ENCODE measurements at places on chromosomes 13 and 19. TPM values are rescaled to one million over a fixed set of nuclear protein-coding genes. Genes with fewer than 3 reads are reported as not detected.

Gene GAMT
- 170 TPM for polyA plus RNA-seq

Gene RFPL4AL1
- polyA plus RNA-seq: not detected

- H3K27ac ChIP-seq: no peak overlapping the region
Observed at GRCh38 chr19:58336820-58337219, 10.0 kb downstream of the ZSCAN22 start.

Gene ZNF625
- 1.8 TPM for polyA plus RNA-seq

Gene ACP5
- 7.2 TPM for polyA plus RNA-seq

DNA sequence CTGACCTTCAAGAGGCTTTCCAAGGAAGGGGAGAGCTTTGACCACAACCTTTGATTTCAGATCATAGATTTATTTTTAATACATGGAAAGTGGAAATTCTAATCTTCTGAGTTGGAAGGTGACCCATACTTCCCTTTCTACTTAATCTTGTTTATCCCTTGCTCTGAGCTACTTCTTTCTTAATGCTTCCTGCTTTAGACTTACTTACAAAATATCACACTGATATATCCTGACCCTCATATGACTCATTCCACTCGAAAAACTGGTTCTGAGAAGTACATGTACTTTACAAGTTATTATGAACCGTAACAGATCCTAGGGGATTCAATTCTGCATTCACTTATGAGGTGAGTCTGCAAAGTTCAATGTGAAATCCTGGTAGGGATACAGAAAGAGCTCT is 76.2 kb upstream of the IRS2 start:
- no peaks in the 10 kb centered on the region for H3K36me3 ChIP-seq
- H3K4me3 ChIP-seq: no peak overlapping the region
- H3K27ac ChIP-seq: peak overlapping the region; percentile 18
- H3K27me3 ChIP-seq: no peaks in the 10 kb centered on the region
- DNase-seq: no peak
- H3K4me1 ChIP-seq: no peaks in the 10 kb centered on the region

- no peaks in the 10 kb centered on the region for H3K36me3 ChIP-seq
- no peak for DNase-seq
- no peak overlapping the region for H3K4me3 ChIP-seq
- no peaks in the 10 kb centered on the region for H3K27me3 ChIP-seq
- H3K4me1 ChIP-seq: no peaks in the 10 kb centered on the region
Observed at GRCh38 chr13:72258340-72258981, 391.5 kb upstream of the DACH1 start.

- H3K27ac ChIP-seq: peak overlapping the region; percentile 95
- H3K27me3 ChIP-seq: peaks cover 19% of the 10 kb centered on the region
- H3K36me3 ChIP-seq: no peaks in the 10 kb centered on the region
- H3K4me1 ChIP-seq: no peaks in the 10 kb centered on the region
- H3K4me3 ChIP-seq: peak overlapping the region; percentile 19
Observed at GRCh38 chr19:46660008-46660517, 919 bp downstream of the DACT3 start.

Gene ZNF610
- polyA plus RNA-seq: 5.3 TPM

DNA sequence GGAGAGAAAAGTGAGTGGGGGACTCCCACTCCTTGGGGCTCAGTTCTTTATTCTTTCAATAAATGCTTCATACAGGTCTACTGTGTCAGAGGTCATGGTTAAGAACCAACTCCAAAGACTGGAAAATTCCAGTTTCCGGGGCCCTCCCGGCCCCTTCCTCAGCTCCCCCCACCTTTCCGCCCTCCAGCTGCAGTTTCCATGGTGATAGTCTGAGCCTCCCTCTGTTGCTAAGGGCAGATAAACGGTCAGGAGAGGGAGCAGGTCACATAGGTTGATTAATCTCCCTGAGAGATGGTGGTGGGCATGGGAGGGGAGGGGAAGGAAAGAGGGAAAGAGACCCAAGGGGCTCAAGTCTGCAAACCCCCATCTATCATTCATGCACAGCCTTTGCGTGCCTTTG is 131.5 kb upstream of the USP29 start:
- H3K27me3 ChIP-seq: no peaks in the 10 kb centered on the region
- H3K4me3 ChIP-seq: no peak overlapping the region
- H3K4me1 ChIP-seq: no peaks in the 10 kb centered on the region
- H3K36me3 ChIP-seq: no peaks in the 10 kb centered on the region

DNA sequence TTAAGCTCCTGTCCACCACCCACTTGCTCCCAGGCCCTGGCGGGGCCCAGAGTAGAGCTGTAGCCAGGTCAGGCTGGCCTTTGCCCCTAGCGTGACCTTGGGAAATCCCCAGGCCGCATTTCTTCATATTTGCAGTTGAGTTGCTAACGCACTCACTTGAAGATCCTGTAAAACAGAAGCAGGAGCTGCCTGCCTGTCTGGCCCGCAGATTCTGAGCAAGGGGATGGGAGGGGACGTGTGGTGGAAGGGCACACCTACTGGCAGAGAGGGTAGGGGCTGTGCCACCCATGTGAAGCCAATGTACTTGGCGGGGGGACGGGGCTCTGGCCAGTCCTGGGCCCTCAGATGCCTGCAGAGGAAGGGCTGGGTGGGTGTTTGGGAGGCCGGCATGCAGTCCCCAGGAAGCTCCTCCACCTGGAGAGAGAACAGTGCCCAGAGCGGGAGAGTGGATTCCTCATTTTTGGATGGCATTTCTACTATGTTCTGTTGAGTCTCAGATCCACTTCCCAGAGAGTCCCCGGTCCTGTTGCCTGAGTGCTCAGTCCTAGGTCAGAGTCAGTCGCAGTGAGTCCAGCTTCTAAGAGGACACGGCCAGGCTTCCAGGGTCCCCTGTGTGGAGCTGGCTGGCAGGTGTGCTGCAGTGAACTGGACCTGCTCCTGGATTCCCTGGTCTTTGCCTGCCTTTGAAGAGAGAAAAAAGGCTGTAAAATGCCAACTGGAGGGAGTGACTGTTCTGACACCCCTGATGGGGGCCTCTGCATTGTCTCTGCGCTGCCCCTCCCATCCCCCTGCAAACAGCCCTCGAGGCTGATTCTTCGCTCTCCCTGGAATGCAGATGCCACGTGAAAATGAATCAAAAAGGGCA is 62.9 kb downstream of the GGACT start:
- H3K36me3 ChIP-seq: no peaks in the 10 kb centered on the region
- no peak overlapping the region for H3K4me3 ChIP-seq
- DNase-seq: no peak
- H3K27me3 ChIP-seq: no peaks in the 10 kb centered on the region

Gene KLK2
- not detected for polyA plus RNA-seq

DNA sequence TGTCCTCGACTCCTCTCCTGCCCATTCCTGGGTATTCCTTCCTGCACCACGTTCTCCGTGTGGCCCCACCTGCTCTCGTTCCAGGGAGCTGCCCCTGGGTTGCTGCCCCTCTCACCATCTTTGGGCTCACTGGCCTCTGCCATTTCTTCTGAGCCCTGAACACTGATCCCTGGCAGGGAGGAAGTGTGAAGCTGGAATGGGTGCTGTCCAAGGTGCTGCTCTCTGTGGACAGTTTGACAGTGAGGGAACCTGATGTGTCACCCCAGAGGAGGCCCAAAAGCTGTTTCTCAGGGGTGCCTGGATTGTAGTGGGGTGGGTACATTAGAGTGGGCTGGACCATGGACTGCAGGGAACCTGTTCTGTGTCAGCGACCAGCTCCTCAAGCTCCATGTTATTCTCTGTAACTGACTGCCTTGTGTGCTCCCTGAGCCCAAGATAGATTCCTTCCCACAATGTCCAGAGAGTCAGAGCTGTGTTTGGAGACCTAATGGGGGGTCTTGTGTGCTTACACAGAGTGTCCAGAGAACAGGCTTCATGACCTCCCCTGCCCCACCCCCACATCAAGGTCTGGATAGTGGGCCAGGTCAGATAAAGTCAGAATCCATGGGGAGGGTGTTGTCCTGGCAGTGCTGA is 7.2 kb upstream of the CEACAM8 start:
- H3K4me3 ChIP-seq: no peak overlapping the region
- H3K36me3 ChIP-seq: no peaks in the 10 kb centered on the region
- H3K27ac ChIP-seq: no peak overlapping the region
- DNase-seq: peak; percentile 41
- H3K4me1 ChIP-seq: no peaks in the 10 kb centered on the region

DNA sequence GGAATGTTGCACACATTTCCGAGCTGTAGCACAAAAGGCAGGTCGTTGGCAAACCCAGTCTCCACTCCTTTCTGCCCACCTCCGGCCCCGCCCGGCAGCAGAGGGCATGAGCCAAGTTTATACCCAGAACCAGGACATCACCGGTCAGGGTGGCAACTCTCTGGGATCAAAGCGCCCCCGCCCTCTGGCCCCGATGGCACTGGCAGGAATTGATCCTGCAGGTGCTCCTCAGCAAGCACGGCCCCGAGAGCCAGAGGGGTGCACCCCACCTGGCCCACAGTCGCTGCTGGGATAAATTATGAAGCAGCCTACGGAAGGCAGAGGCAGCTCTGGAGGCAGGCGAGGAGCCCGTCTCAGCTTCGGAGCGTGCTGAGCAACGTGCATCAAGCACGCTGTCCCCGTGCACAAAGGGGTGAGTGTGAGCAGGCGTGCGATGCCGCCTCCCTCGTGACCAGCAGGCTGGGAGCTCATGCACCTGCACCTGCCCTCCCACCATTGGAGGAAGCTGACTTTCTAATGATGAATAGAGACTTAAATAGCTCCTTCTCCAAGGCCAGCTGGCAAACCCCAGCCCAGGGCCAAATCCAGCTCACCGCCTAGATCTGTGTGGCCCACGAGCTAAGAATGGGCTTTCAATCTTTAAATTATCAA is 25.7 kb downstream of the SHC2 start:
- no peaks in the 10 kb centered on the region for H3K27me3 ChIP-seq
- H3K27ac ChIP-seq: no peak overlapping the region
- H3K4me1 ChIP-seq: no peaks in the 10 kb centered on the region
- no peak overlapping the region for H3K4me3 ChIP-seq
- no peaks in the 10 kb centered on the region for H3K36me3 ChIP-seq

- no peaks in the 10 kb centered on the region for H3K4me1 ChIP-seq
- no peaks in the 10 kb centered on the region for H3K36me3 ChIP-seq
- no peaks in the 10 kb centered on the region for H3K27me3 ChIP-seq
- no peak overlapping the region for H3K27ac ChIP-seq
Observed at GRCh38 chr19:56660381-56661107, 11.0 kb downstream of the ZNF835 start.

Gene CDX2
- polyA plus RNA-seq: 60.6 TPM

DNA sequence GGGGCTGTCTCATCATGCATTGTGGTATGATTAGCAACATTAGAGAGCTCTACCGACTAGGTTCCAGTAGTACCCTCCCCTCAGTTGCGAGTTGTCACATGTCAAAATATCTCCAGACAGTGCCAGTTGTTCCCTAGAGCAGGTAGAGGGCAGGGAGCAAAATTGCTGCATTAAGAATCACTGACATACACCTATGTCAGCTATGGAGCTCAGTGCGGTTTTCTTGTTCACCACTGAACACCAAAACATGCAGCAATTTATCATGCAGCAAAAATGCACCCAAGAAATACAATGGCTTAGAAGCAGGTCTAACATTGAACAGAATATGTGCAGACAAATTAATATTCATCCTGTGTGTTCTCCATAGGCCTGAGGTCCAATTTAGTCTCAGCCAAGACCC is 186.9 kb upstream of the STARD13 start:
- no peak overlapping the region for H3K27ac ChIP-seq
- no peaks in the 10 kb centered on the region for H3K27me3 ChIP-seq
- H3K4me1 ChIP-seq: no peaks in the 10 kb centered on the region
- DNase-seq: no peak
- H3K4me3 ChIP-seq: no peak overlapping the region
- H3K36me3 ChIP-seq: no peaks in the 10 kb centered on the region

Gene MEF2B
- polyA plus RNA-seq: 2.6 TPM

Gene ASF1B
- 12.4 TPM for polyA plus RNA-seq

DNA sequence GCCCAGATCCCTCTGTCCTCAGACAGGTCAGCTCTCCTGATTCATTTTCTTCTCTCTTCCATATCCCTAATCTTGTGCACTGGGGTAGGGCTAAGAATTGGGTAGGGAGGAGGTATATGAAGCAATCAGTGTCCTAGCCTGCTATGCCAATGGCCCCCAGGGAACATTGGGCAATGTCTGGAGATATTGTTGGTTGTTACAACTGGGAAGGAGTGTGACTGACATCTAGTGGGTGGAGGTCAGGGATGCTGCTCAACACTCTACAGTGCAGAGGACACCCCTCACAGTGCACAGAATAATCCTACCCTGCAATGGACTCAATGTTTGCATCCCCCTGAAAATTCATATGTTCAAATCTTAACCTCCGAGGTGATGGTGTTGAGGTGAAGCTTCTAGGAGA is 57.5 kb downstream of the CPAMD8 start:
- DNase-seq: no peak
- H3K4me1 ChIP-seq: no peaks in the 10 kb centered on the region
- H3K27me3 ChIP-seq: no peaks in the 10 kb centered on the region
- no peaks in the 10 kb centered on the region for H3K36me3 ChIP-seq
- no peak overlapping the region for H3K27ac ChIP-seq

Data from hepatocyte (in vitro differentiated cells).